ENCODE measurements at places on chromosomes 12 and 14.

- DNase-seq = no peak
These were observed 11.7 kb downstream of the CCER1 start for GRCh38 chr12:90943255-90943654.

DNA sequence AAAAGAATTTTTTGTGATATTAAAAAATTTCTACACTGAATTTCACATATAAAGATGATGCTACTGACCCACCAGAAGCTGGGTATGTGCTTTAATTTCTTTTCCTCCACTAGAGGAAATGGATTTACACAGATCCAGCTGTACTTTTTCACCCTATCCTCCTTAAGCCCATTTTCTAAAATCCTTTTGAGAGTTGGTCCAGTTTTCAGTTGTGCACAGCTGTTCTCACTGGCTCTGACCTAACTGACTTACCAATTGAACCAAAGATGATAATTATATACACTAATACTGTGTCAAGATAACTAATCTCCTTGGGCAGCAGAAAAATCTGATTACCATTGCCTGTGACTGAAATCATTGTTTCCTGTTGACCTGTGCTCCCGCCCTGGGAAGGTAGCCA lies 108.5 kb downstream of the ZFC3H1 start:
- no peak for DNase-seq

DNA sequence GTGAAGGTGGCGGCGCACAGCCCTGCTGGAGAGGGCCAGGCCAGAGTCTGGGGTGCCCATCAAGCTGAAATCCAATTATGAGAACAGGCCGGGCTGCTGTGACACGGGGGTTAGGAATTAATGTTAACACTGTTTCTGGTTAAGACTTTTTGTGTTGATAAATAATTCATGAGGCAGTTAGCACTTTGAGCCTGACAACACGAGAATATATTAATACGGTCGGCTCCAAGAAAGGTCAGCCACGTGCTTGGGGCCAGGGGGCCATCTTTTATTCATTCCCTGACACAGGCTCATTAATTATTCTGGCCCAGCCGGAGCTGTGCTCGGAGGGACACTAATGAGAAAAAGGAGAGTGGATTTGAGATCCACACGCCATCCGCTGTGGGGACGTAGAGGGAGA lies 45.1 kb downstream of the FBRSL1 start:
- DNase-seq = no peak

DNA sequence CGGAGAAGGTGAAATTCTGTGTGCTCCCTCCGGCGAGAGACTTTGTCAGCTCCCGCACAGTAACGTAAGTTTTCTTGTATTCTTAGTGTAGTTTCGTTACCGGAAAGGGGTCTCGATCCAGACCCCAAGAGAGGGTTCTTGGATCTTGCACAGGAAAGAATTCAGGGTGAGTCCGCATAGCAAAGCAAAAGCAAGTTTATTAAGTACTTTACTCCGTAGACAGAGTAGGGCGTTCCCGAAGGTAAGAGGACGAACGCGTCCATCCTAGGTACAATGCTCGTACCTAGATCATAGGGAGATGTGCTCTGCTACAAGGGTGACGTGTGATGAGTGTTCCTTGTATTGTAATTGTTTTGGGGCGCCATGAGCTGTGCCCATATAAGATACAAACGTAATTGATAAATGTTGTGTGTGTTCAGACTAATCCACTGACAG lies 293 bp downstream of the IFI27L1 start:
- DNase-seq = no peak

DNA sequence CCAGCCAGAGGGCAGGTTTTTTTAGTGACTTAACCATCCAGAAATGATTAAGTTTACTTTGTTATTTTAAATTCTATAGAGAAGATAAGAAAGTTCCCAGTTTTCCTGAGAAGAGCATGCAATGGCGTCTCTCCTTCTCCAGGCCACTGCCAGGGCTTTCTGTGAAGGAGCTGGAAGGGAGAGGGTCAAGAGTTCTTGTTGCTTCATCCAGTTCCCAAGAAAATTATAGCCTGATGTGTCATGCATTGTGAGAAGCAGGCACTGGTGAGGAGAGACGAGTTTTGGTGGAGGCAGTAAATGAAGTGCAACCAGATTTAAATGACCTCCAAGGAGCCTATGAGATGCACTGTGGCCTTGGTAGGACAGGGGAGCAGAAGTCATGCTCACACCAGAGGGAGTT lies 14.2 kb downstream of the ELK3 start:
- no peak for DNase-seq

GRCh38 chr12:92270521-92270920 lies 124.9 kb upstream of the BTG1 start:
- DNase-seq = no peak

Measured in stimulated activated CD8-positive, alpha-beta memory T cell treated with anti-CD3 and anti-CD28 coated beads, Interleukin-4, amount 100 ng/mL, for 1 hour (primary cell).